ENCODE measurements at places on chromosomes 5 and 9. TPM values are rescaled to one million over a fixed set of nuclear protein-coding genes. Genes with fewer than 3 reads are reported as not detected.

DNA sequence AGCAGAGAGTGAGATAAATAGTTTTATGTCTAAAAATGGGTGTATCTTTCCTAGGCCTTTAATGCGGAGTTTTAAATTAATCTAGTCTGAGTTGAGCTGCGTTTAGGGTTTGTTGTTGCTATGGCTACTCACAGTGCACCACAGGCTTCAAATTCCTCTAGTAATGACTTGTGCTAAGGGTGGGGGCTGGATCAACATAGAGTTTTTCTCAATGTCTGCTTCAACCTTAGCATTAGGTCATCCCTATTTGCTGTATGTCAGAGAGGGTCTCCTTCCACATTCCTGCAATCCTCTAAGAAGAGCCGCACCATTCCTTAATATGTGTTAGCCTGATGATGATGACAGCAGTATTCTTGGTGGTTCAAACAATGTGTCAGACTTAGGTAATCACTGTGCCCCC, 465.6 kb upstream of the KIF2A start:
- DNase-seq = no peak

GRCh38 chr5:37391591-37391990, 12.5 kb downstream of the WDR70 start:
- no peak for DNase-seq

- DNase-seq = no peak
Measured at GRCh38 chr5:16306812-16307211, 127.2 kb upstream of the MARCHF11 start.

DNA sequence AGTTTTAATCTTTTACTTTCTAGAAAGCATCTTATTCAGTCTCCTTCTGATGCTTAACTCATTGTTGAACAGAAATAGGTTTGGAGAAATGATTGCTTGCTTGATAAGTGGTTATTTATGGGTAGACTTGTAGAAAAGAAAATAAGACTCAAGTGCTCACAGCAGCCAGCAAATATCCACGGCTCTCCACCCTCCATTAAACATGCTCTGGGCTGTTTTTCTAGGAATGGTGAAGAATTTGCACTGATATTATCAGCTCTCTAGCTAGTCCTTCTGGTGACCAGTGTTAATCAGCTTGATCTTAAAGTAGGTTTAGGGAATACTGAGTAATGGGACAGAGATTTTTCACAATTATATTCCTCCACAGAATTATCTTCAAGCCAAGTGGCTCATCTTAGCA, 60.6 kb downstream of the SLC1A3 start:
- DNase-seq = peak; percentile 38

The NXNL2 gene
- total RNA-seq = not detected

DNA sequence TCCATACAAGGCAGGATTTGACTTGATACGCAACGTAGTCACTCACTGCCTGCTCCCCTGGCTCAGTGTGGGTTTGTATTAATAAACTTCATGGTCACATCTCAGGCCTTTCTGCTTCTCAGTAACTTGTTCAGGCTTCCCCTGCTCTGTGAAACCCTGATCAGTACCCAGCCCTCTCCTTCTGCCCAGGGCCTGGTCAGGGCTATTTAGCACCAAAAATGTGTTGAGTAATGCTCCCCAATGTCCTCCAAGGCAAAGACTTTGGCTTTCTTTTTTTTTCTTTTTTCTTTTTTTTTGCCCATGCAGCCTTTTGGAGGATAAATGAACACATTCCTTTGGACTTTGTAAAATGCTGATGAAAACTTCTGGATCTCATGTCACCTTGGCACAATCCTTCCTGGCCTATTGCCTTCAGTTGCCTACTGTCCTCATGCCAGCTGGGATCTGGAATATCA, 399.2 kb upstream of the KLF4 start:
- DNase-seq = no peak

DNA sequence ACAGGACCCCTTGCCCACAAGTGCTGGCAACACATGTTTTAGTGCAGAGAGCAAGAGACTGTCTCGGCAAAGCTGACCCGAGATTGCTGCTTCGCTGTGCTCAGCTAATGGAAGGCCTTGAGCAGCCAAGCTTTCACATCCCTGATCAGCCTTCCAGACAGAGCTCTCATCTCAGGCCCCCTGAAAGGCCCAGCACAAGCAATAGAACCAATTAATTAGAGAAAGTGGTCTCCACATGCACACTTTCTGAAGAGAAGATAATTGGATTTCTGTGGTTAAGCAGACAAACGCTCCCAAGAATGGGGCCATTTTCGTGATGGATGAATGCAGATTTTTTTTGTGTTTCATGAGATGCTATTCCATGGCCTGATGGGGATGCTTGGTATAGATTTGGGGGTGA, 174.9 kb downstream of the NSG2 start:
- DNase-seq = no peak

GRCh38 chr5:56598941-56599340, 216.4 kb upstream of the MAP3K1 start:
- no peak for DNase-seq

DNA sequence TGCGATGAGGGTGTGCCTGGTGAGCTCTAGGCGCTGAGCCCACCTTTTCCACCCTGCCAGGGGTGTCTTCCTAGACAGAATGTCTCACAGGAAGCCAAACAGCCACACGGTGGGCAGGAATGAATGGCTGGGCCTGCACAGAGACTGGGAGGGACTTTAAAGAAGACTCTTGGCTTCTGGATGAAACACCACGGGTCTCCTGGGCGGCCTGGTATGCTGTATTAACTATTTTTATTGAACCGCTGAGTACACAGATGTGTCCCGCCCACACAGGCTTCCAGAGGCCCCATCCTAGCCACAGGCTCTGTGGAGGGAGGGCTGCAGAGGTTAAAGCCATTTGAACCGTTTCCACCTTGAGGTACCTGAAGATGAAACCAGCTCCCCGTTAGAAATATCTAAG, 115.2 kb upstream of the CXCL14 start:
- DNase-seq = no peak

GRCh38 chr9:114200721-114201300, 45.5 kb downstream of the COL27A1 start:
- DNase-seq = no peak

The FCN2 gene
- total RNA-seq = 0.93 TPM

GRCh38 chr5:132385326-132386105, 16.0 kb downstream of the SLC22A5 start:
- peak; percentile 50 for DNase-seq

The SUB1 gene
- 143 TPM for total RNA-seq

DNA sequence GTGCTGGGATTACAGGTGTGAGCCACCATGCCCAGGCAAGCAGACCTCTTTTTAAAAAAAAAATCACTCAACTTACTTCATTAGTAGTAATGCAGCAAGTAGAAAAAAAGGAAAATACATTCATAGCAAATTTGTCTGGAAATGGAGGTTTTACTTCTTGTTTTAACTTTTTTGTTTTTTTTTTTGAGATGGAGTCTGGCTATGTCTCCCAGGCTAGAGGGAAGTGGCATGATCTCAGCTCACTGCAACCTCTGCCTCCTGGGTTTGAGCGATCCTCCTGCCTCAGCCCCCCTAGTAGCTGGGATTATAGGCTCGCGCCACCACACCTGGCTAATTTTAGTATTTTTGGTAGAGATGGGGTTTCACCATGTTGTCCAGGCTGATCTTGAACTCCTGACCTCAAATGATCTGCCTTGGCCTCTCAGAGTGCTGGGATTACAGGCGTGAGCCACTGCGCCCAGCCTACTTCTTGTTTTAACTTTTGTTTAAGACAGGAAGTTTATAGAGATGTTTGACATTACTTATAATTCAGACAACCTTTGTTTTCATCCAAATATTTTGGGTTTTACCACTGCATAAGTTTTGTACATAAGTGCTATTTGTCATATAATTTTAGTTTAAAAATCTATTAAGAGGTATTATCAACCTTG, 26.5 kb downstream of the UBE2R2 start:
- no peak for DNase-seq

DNA sequence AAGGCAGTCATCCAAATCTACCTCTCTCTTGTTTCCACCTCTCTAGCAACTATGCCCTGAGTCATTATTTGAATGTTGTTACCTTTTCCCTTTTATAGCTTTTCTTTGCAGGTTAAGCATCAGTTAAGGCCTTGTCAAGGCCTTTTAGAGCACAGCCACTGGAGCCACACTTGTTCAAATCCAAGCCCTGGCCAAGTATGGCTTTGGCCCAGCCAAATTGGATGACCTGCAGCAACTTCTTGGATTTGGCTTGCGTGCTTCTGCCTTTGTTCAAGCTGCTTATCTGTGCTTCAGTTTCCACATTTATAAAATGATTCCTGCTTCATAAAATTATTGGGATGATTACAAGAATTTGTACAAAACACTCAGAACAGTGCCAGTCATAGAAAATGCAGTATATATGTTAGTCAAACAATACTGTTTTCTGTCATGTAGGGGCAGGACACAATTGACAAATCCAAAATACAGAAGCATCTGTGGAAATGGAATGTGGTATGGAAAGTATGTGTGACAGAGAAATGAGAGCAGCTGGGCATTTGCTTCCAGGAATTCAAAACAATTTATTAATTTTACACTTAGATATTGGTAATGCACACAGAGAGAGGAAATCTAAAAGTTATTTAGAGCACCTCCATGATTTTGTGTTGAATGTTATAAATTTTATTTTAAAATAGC, 17.9 kb upstream of the RLN1 start:
- no peak for DNase-seq

The HAUS6 gene
- 7.7 TPM for total RNA-seq

The PHYHD1 gene
- total RNA-seq = 47.3 TPM

The LCN15 gene
- not detected for total RNA-seq

DNA sequence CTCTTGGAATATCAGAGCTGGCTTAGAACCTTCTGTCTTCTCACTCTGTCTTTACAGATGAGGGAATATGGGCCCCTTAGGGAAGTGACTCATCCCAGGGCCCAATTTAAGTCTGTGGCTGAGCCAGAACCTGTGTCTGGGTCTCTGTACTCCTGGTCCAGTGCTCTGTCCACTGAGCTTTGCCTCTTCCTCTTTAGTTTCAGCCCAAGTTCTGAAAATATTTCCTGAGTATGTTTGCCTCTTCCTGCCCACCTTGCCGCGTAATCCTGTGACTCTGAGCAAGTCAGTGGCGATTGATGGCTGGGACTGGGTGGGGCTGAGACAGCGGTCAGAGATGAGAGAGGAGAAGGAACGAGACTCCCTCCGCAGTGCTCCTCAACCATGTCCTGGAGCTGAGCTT, 7.8 kb downstream of the IER5L start:
- no peak for DNase-seq

The BSPRY gene
- 79.7 TPM for total RNA-seq

The ANKRD34B gene
- total RNA-seq = not detected

The NOXA1 gene
- 5.4 TPM for total RNA-seq

The PCA3 gene
- not detected for total RNA-seq

- no peak for DNase-seq
Measured at GRCh38 chr5:3077684-3078083, 326.2 kb upstream of the IRX2 start.

- DNase-seq = no peak
Measured at GRCh38 chr9:125739436-125739835, 7.7 kb upstream of the PBX3 start.

The LURAP1L gene
- total RNA-seq = 3.7 TPM

DNA sequence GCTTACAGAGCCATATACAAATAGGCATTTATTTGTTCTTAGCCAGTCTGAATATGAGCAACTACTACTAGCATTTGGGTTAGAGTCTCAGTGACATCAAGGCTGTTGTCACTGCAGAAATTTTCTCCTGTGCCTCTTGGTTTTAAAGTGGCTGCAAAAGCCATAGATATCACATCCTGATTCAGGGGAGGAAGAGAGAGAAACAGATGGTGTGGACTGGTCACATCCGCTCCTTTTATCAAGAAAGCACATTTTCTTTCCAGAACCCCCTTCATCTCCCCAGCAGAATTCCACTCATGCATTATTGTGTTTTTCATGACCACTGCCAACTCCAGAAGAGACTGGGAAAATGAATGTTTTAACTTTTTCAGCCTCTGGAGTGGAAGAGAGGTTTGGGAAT, 69.8 kb downstream of the PTTG1 start:
- DNase-seq = no peak

The TXNDC8 gene
- total RNA-seq = not detected

DNA sequence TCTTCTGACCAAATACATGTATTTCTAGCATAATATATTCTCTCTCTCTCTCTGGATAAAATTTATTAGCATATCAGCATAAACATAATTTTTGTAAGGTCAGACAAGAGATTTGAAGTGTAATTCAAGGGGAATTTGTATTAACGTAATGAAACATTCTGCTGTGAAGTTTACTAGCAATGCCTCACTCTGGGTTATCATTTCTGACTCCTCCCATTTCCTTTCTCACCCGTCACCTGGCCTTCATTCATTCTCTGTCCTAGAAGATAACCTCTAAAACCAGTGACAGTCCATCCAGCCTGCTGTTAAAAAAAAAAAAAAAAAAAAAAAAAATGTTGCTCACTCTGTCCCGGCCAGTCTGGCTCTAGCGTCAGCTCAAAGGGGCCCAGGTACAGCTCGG, 27.1 kb downstream of the GRAMD2B start:
- no peak for DNase-seq

The ACOT12 gene
- not detected for total RNA-seq

The TNFAIP8 gene
- total RNA-seq = 36.8 TPM

DNA sequence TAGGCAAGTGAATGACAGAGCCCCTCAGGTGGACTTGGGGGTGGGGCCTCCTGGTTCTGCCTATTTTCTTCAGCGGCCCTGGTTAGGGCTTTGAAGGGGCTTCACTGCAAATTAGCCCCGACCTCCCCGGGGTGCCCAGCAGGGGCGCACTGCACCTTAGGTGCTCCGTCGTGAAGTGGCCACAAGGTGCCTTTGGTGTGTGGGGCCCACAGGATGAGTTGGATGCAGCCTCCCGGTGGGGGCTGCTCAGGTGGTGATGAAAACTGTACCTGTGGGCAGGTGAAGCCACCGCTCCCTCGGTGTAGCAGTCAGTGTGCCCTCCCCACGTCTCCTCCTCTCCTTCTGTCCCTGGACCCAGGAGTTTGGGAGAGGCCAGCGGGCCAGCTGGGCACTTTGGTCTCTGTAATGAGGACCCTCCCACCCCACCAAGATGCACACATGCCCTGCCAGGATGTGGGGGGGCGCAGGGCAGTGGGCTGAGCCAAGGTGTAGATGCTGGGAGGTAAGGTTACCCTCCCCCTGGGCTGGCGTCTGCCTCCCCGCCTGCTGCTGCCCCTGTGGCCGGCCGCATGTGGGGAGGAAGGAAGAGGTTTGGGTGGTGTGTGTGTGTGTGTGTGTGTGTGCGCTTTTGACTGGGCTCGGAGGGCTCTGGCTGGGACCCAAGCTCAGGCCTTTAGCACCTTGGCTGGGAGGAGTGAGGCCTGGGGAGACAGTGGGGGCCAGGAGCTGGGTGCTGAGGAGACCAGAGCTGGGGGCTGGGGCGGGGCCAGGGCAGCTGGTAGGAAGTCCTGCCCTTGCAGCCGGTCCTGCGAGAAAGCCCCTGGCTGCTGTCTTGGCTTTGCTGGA, 55.6 kb downstream of the RXRA start:
- peak; percentile 69 for DNase-seq

- DNase-seq = no peak
Measured at GRCh38 chr5:71939452-71940230, 167.6 kb upstream of the MAP1B start.

DNA sequence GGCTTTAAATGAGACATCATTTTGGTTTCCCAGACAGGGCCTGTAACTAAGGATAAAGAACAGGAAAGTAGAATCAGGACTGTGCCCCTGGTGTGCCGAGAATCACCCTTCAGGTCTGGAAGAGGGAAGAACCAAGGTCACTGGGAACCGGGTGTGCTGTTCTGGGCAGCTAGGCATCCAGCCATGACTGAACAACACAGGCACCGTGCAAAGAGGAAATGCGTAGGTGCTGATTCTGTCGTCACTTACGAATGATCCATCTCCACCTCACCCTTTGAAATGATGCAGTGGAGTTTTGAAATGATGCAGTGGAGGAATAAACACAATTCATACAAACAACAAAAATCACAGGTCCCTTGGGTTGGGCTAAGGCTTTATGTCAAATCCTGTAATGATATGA, 64.4 kb downstream of the MAP1B start:
- no peak for DNase-seq

All from thyroid gland (tissue), 4 donors.